ENCODE measurements at places on chromosomes 12 and 14. TPM values are rescaled to one million over a fixed set of nuclear protein-coding genes. Genes with fewer than 3 reads are reported as not detected.

The PPP4R4 gene
- 0.28 TPM for total RNA-seq

The SERPINA9 gene
- not detected for total RNA-seq

The PPP1CC gene
- 178 TPM for total RNA-seq

The GLIPR1L1 gene
- not detected for total RNA-seq

The EID3 gene
- total RNA-seq = 2.5 TPM
